ENCODE measurements at places on chromosomes 6 and 20.

- no peak for DNase-seq
Observed at GRCh38 chr6:109103942-109104341, 8.6 kb downstream of the CEP57L1 start.

DNA sequence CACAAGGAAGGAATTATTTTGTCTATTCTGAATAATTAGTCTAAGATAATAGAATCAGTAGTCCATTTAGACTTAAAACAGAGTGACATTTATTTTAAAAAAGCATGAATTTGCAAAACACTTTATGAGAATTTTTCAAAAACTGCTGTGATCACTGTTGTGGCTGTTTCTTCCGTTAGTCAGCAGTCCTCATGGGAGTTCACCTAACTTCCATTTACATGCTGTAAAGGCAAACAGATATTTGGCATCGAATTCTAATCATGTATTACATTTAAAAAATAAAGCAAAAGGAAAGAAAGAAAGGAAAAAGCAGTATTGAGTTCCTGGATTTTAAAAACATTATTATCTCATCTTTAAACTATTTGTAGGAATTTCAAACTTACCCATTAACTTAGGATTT is 111.8 kb downstream of the MTHFD1L start:
- no peak for DNase-seq

- DNase-seq: no peak
Observed at GRCh38 chr6:170471491-170471890, 81.6 kb downstream of the PSMB1 start.

- no peak for DNase-seq
Observed at GRCh38 chr20:49146442-49147225, 41.5 kb downstream of the STAU1 start.

- no peak for DNase-seq
Observed at GRCh38 chr6:1518855-1519254, 90.9 kb upstream of the FOXC1 start.

DNA sequence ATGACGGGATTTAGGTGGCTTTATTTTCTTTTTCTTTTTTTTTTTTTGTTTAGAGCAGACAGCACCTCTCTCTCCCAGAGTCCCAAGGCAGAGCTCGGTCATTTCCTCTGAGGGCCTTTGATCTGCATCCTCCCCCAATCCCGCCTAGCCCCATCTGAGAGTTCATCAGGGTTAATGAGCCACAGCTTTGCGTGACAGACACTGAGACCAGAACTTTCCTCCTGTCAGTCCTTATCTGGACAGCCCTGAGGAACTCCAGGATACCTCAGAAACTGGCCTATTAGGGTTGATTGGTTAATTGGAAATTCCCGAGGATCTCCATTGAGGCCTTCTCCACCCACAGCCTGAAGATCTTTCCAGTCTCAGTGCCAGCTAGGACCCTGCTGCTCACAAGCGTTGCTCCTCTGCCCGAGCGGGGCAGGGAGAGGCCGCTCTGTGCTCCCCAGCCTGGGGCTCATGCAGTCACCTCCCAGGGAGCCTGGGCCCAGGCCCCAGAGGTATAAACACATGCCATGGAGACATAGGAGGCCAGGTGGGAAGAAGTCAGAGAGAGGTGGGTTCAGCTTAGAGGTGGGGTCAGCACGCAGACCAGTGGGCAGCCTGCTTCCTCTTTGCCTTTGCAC is 1.4 kb upstream of the LRRN4 start:
- DNase-seq: no peak

GRCh38 chr6:105305521-105305920 is 97.4 kb downstream of the PREP start:
- peak; percentile 20 for DNase-seq

GRCh38 chr20:59448851-59449444 is 148.5 kb downstream of the EDN3 start:
- DNase-seq: no peak

DNA sequence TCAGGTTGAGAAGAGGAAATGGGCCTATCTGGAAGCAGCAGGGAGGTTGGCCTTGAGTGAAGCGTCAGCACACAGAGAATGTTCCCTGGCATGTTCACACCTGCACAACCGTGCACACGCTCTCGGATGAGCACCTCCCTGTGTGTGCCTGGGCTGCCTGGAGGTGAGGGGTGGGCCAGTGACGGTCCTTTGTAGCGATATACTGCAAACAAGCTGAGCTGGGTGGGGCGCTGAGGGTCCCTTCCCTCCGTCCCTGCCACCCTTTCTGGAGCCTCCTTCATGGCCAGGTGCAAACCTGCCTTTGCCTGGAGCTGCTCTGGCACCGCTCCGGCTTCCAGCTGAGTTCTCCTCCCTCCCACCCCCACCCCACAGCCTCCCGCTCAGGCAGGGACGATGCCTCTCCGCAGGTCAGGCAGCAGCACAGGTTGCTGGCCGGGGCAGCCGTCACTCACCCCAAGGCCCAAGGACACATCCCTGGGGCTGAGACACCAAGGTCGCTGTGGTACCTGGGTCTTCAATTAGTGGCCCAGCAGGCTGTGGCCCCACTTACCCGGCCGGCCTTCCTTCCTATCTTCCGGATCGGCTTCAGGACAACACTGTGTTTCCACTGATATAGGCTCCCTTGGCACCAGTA is 111.6 kb downstream of the ERMARD start:
- DNase-seq: peak; percentile 16

- no peak for DNase-seq
Observed at GRCh38 chr6:105896052-105896820, 189.9 kb upstream of the PRDM1 start.

DNA sequence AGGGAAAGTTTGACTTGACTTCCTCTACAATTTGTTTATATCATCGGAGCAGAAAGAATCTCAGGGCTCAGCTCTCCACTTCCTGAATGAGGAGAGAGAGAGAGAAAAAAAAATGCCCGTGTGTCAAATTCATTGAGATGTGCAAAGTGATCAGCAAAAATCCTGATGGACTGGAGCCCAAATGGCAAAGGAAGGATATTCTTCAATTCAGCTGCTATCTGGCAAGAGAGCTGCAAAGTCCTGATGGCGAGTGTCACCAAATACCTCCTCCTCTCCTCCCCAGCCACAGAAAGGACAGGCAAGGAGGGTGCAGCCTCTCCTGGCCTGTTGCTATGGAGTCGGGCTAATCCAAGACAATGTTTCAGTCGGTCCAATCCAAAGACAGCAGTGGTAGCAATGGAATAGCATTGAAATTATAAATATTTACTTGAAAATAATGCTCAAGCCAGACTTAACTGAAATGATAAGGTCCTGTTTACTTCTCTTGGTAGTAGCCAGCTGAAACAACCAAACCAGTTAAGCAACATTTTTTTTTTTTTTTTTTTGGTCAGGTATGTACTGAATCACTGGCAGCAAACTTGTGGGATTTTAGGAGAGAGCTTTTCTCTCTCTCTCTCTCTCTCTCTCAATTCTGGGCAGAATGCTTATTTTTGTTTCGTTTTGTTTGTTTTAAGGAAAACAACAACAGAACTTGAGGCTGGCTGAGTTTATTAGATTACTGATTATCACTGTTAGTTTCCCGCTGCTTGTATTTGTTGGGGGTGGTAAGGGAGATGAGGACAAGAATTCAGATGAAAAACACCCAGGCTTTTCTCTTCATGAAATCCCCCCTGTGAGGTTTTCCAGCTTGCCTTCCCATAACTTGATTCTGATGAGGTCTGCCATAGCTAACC is 204.2 kb downstream of the BCAS1 start:
- DNase-seq: peak; percentile 78

DNA sequence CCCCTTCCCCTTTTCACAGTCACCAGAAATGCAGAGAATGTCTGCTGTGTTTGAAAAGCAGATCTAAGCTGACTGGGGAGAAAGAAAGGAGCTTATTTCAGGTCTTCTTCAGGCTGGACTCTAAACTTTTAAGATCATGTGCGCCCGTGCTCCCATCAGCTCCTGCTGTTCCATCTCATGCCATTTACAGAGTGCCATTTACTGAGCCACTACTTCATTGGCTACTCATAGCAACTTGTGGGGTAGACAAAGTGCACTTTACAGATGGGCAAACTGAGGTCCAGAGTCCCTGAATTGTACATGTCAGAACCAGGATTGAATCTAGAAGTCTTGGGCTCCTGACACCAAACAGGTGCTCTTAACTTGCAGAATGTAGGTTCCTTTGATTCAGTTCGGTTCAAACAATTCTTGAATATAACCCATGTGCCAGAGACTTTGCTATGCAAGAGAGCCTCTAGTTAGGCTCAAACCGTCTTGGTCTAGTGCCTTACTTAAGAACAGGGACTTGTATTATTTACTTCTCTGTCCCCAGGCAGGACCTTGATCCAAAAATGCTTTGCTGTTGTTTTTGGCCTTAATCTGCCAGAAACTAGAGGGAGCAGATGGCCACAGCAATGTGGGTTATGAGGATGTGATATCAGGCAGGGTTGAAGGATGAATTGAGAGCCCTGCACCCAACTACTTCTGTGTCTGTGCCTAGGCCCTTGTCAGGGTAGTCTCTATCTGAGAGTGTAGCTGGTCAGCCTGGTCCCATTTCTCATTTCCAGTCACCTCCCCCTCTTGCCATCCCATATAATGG is 56.4 kb downstream of the RALY start:
- DNase-seq: no peak

GRCh38 chr6:118859517-118860064 is 34.4 kb upstream of the ASF1A start:
- DNase-seq: no peak

- DNase-seq: no peak
Observed at GRCh38 chr6:130309028-130309427, 56.8 kb upstream of the TMEM200A start.

GRCh38 chr6:154509421-154510143 is 903 bp downstream of the CNKSR3 start:
- DNase-seq: peak; percentile 91

GRCh38 chr6:150721418-150722266 is 122.0 kb downstream of the PLEKHG1 start:
- DNase-seq: no peak

GRCh38 chr6:161233986-161234661 is 39.7 kb downstream of the AGPAT4 start:
- no peak for DNase-seq

GRCh38 chr20:1434571-1435336 is 31.9 kb downstream of the NSFL1C start:
- DNase-seq: no peak

GRCh38 chr6:118548136-118548535 is at the start of gene PLN:
Gene PLN, plus strand, starts transcription at chr6:118548296. Its CDS starts 10,626 bp downstream, at chr6:118558922.
- DNase-seq: no peak

DNA sequence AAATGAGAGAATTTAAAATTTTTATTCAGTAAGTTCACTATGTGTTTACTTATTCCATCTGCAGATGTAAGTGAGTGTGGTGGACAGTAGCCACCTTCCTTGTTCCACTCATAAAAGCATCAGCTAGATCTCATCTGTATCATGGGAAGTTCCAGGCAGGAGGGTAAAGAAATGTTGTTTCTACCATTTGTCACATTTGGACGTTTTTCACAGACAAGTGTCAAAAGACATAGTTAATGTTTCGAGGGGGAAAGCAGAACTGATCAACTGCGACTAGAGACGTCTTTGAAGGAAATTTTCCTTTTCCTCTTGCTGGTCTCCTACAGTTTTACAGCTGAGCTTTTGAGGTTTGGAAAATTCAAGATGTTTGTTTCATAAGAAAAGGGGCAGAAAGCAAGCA is 55.9 kb upstream of the ISM1 start:
- no peak for DNase-seq

- DNase-seq: no peak
Observed at GRCh38 chr20:3711484-3711941, 887 bp downstream of the SIGLEC1 start.

DNA sequence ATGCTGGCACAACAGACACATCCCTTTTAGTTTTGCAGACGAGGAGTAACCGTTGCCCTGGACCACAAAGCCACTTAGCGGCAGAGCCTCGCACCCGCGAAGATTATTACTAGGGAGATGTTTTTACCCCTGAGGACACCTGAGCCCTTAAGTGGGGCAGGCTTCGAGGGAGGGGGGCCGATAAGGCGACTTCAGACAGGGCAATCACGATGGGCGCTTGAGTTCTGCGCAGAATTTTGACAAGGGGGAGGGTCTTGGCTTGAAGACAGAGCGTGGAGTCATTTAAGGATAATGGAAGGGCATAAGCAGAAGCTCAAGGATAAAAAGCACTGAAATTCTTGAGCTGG is 650 bp upstream of the TTK start:
- DNase-seq: peak; percentile 87

DNA sequence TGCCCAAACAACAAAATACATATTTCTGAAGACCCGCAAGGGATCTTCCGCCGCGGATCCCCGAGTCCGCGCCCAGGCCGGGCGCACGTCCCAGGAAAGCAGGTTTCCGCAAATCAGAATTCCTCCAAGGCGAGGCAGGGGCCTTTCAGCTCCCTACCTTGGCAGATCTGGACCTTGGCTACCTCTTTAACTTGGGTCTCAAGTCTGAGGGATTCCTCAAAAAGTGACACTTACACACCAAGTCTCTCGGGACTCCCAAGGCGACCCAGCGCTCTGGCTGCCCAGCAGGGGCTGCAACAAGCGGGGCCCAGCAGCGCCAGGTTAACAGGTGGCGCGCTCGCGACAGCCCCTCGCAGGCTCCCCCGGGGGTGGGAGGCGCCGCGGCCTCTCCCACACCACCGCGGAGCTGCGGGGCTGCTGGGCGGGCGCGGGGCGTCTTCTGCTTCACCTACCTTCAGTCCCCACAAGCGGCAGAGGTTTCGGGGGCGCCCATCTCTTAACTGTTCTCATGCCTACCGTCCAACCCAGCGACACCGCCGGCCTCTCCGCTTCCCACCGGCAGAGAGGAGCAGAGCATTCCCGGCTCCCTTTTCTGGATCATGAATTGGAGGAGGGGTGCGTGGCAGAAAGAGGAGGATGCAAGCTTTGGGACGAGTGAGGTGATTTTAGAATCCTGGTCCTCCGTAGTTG is 414 bp downstream of the SIM1 start:
- peak; percentile 67 for DNase-seq

DNA sequence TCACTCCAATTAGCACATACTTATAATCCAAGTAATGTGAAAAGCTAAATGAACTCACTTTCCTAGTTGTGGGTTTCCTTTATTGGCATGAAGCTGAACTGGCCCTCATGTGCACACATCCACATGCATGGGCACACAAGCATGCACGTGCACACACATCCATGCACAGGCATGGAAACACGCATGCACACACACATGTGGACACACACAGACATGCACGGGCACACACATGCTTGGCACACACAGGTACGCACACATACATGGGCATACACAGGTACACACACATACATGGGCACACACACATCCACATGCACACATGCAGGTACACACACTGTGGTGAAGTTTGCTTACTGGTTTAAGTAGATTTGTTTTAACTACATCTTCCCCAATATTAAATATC is 23.8 kb downstream of the SYNDIG1 start:
- no peak for DNase-seq

DNA sequence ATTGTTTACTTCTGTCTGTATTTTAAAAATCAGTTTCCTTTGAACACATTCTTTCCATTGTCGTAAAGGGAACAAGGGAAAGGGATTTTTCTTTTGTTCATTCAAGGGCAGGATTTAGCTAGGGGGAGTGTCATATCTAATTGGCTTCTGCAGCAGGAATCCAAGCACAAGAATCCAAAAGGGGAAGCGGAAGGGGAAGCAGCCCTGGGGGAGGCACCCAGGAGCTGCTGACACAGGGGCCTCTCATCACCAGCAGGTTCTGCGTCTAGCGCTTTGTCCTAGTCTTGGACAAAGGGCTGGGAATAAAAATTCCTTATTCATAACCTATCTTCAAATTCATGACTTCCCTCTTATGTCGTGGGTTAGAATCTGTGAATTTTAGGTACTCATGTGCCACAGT is 13.7 kb downstream of the RIPK1 start:
- peak; percentile 19 for DNase-seq
